ENCODE measurements at places on chromosomes 3 and 15.

- no peak for DNase-seq
Observed at GRCh38 chr15:78007211-78007931, 70.1 kb downstream of the TBC1D2B start.

GRCh38 chr3:49199239-49199899 is 28.0 kb downstream of the KLHDC8B start:
- DNase-seq = peak; percentile 98

GRCh38 chr3:188817103-188817934 is 354.5 kb upstream of the TPRG1 start:
- DNase-seq = no peak

GRCh38 chr3:115651087-115651486 is 27.8 kb downstream of the GAP43 start:
- no peak for DNase-seq

GRCh38 chr3:159964166-159964973 is 24.3 kb upstream of the IL12A start:
- DNase-seq = no peak

DNA sequence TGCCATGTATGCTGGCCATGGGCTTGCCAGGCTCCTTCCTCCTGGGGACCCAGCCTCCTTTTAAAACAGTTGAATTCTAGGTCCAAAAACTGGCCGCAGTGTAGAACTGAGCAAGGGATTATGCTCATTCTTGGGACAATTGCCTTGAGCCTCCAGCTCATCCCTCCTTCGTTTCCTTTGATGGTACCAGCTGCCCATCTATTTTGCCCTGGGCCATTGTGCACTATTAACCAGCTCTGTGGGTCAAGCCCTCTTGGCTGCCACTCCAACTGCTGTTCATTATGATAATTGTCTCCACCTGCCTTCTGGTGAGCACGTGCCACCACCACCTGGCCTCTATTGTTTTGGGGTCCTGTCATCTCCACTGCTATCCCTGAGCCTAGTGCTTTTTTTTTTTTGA is 75.8 kb upstream of the SYN2 start:
- no peak for DNase-seq

DNA sequence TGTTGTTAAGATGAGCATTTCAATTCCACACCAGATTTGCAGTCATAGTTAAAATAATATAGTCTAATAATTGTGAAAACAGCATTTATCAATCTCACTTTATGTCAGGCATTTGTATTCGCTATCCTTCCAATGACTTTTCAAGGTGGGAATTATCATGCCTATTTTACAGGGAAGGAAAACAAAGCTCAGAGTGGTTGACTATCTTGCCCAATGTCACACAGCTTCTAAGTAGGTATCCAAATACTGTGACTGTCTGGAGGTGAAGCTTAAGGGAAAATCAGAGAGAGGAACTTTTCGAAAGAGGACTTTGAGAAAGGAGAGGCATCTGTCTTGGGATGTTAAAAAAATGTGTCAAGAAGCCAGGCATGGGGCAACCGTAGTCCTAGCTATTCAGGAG is 443.1 kb downstream of the FOXP1 start:
- no peak for DNase-seq

DNA sequence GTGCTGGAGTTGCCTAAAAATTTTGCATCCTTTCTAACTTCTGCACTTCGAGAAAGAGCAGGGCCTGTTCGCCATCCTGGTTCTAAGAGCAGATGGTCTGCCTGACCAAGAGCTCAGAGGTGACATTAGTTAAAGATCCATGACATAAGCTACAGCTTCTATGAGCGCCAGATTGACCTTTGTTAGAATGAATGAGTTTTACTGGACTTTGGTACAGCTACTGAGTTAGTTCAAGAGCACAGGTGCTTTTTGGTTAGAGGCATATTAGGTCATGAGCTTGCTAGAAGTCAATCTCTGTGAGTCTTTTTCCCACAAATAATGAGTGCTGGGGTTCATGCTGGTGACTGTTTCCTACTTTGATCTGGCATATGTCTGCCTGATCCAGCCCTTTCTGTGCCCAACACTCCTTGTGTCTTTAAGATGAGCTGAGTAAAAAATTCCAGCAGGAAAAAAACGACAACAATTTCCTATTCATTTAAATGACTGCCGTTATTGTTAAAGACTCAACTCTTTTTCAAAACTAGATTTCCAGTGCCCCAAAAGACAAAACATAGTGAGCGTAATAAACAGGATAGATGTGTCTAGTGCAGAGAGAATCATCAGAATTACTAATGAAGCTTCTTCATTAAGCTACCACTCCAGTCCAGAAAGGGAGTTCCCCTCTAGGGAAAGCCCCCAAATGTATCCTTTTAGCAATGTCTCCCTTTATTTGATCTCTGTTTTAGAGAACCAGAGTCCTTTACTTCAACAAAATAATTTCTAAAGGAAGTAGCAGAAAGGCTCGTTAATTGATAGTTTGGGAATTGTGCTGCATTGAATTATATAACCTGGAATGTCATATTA is 152.9 kb downstream of the SLCO3A1 start:
- DNase-seq = no peak

GRCh38 chr3:183868796-183869195 is 15.9 kb downstream of the PARL start:
- DNase-seq = no peak

- DNase-seq = no peak
Observed at GRCh38 chr3:33977227-33977626, 178.8 kb downstream of the PDCD6IP start.

DNA sequence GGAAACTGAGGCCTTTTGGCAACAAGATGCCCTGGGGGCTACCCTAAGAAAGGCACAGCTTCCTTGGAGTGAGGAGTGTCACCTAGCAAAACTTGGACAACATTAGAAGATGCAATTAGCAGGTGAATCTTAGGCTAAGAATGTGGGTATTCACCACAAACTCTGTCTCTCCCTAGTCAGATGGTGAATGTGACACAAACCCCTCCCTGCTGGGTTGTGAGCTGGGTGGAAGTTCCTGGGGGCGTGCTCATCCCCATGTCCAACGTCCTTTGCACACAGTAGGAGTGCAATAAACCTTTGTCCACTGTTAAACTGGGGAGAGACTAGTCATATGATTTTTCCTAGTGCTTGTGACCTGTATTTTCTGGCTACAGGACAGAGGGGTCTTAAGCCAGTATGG is 67.1 kb upstream of the SH3GL3 start:
- DNase-seq = no peak

DNA sequence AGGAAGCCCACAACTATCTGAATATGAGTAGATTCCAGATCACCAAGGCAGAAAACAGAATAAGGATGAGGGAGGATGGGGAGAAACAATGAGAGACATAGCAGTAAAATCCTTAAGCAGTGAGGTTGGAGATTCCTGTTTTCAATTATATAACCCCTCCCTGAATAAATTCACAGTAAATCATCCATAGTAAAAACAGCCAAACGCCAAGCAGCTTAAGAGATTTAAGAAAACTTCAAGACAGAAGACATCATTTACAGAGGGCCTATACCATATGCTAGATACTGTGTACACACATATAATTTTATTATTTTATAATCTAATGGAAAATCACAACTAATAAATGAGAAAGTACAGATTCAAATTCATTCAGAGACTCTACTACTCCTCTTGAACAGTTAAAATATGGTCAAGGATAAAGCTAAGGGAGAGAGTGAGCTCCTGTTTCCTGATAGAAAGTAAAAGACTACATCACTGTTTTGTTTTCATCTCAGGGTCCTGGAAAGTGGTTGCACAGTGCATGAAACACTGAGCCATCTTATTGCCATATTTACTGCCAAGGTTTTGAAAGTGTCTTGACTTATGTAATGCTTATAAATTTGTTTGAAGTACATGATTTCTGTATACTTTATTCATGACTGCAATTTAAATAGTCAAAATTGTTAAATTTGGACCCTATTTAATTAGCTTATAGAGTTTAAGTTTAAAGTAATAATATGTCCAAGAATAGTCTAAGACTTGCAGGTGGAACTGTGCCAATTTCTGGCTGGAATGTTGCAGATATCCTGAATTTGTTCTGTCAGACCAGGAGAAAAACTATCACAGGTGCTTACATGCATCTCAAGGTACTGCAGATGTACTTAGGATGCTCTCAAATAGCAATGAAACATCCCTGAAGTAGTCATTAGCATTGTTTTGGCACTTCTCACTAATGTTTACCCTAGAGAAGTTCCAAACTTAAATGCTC is 141.4 kb downstream of the TBL1XR1 start:
- DNase-seq = no peak

DNA sequence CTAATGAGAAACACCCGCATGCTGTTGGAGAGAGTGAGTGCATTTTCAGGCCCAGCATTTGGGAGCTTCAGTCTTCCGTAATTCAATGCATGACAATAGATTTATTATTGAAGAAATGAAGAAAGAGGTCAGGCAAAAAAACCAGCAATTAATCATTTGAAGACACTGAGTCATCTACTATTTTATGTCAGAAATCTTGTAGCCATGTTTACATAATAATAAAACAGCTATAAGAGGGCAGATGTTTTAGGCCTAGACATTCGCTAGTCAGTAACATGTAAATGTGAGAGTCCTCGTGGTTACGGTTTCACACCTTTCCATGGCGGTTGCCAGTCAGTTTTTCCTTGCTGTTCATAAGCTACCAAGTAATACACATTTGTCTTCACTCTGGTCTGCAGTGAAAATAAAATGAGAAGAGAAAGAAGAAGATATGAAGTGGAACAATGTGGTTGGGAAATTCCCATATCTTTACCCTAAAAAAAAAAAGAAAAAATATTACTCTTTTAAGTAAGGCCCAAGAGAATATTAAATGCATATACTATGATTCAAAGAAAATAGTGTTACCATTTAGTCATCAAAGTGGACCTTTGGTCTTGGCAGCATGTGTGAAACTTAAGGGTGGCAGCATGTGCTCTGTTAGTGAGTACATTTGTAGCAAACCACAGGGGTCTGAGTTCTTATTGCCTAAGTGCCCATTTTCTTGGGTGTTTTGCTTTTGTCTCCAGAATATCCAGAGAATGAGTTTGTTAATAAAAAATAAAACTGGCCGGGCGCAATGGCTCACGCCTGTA is 140.5 kb upstream of the TBL1XR1 start:
- DNase-seq = no peak

- DNase-seq = peak; percentile 48
Observed at GRCh38 chr15:69729167-69729748, 276.6 kb downstream of the RPLP1 start.

DNA sequence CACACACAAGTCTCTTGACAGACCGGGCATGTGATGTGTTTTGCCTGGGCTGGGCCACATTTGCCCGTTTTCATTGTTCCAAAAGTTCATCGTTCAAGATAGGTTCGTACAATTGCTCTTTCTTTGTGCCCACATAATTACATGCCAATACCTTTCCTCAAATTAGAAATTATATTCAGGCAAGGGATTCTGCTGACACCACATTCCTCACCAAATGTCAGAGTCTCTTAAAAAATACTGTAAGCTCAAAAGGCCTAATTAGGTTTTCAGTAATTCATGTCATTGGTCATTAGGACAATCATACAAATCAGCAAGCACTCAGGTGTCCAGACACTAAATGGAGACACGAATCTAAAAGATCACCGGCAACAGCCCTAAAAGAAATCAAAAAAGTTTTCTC is 215.3 kb downstream of the ALCAM start:
- no peak for DNase-seq

- DNase-seq = no peak
Observed at GRCh38 chr15:99578809-99579208, 13.0 kb downstream of the MEF2A start.

- no peak for DNase-seq
Observed at GRCh38 chr15:31557899-31558298, 231.3 kb downstream of the KLF13 start.

GRCh38 chr15:32723171-32723948 is 5.6 kb downstream of the GREM1 start:
- DNase-seq = no peak

DNA sequence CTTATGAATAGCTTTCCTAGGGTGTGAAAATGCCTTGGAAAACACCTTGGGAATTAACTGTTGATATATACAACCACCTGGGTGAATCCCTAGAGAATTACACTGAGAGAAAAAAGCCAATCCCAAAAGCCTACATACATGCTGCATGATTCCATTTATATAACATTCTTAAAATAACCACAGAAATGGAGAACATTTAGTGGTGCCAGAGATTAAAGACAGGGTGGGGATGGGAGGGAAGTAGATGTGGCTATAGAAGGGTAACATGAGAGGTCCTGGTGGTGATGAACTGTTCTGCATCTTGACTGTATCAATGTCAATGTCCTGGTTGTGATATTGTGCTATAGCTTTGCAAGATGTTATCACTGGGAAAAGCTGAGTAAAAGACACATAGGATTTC is 291.0 kb downstream of the CLSTN2 start:
- no peak for DNase-seq

DNA sequence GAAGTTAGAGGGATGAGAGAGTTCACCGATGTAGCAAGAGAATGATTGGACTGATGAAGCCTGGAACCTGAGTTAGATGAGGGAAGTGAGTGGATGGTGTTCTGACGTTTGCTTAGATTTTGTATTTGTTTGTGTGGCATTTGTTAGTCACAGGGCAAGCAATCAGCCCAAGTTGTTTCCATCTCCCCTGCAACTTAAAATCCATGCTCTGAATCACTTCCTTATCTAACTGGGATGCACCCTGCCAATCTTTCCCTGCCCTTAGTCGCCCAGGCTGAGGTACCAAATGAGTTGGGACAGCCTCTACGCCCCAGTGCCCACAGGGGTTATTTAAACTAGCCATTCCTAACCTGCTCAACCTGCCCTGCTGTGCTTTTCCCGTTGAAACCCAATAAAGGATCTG is 12.6 kb downstream of the PAQR5 start:
- DNase-seq = no peak

- no peak for DNase-seq
Observed at GRCh38 chr15:48149858-48150257, 28.2 kb downstream of the MYEF2 start.

GRCh38 chr3:196948442-196949284 is 6.3 kb upstream of the NCBP2 start:
- no peak for DNase-seq

- no peak for DNase-seq
Observed at GRCh38 chr3:77320514-77320913, 280.6 kb downstream of the ROBO2 start.

GRCh38 chr15:25508369-25509002 is 69.7 kb upstream of the UBE3A start:
- no peak for DNase-seq

DNA sequence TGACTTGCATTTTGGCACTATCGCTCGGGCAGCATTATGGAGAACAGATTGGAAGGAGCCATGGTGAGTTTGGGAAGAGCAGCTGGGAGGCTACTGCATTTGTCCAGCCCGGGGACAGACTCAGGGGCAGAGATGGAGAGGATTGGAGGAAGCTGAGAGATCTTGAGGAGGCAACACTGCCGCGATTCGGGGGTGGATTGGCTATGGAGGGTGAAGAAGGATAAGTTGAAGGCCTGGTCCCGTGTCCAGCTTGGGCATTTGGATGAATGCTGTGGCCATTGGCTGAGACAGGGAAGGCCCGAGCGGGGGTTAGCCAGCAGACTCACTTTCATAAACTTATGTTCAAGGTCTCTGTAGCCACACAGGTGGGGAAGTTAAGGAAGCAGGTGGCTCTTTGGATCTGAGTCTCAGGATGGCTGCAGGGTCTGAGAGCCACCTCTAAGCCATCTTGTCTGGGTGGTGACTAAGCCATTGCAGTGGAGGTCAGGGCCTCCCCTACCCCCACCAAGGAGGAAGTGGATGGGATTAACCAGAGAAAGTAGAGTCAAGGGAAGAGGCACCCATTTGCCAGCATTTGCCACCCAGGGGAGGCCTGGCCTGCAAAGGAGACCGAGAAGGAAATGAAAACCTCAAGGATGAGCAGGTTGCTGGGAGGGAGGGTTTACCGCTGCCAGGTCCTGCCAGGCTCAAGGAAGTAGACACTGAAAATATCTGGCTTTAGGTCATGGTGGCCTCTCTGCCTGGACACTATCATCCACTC is 144.0 kb upstream of the TLE3 start:
- no peak for DNase-seq

GRCh38 chr3:18208091-18208490 is 217.0 kb downstream of the SATB1 start:
- DNase-seq = no peak
